ENCODE measurements at places on chromosomes 12 and 14. TPM values are rescaled to one million over a fixed set of nuclear protein-coding genes. Genes with fewer than 3 reads are reported as not detected.
A peak's percentile ranks its signal among the peaks of the same experiment; 100 is the strongest.

DNA sequence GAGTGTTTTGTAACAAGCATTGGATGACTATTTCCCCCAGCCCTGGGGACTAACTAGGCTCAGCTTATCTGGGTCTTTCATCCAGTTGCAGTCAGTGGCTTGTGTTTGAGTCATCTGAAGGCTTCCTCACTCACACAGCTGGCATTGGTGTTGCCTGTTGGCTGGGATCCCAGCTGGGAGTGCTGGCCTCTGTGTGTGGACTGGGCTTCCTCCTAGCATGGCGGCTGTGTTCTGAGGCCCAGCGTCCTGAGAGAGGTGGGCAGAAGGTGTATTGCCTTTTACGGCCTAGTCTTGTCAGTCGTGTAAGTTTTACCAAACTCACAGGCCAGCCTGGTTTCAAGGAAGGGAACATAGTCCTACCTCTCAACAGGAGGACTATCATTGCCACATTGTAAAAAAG is 28.3 kb upstream of the PPP2R5C start:
- peaks cover 8% of the 10 kb centered on the region for H3K4me1 ChIP-seq
- no peak for DNase-seq
- no peak overlapping the region for H3K27ac ChIP-seq
- no peak overlapping the region for H3K4me3 ChIP-seq
- no peaks in the 10 kb centered on the region for H3K36me3 ChIP-seq
- no peaks in the 10 kb centered on the region for H3K27me3 ChIP-seq

The RAB5B gene
- 125 TPM for total RNA-seq

The OTUB2 gene
- total RNA-seq = not detected

The HOTAIR gene
- not detected for total RNA-seq

The ZFP36L1 gene
- 704 TPM for total RNA-seq

The GPRC5D gene
- total RNA-seq = not detected

DNA sequence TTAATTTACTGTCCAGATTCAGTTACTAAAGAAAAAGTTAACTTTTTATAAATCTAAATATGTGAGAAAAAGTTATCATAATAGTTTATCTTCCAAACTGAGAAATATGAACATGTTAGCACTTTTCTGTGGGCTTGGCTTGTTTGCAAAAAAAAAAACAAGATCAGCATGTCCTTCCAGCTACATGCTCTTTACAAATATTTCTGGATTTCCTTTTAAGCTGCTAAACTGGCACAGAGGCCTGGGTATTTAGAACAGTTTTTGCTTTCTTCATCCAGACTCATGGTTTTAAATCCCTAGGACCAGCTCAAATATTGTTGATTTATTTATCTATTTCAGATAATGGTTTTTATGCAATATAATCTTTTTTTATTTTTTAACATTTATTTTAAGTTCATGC is 1444.5 kb upstream of the FLRT2 start:
- no peaks in the 10 kb centered on the region for H3K27me3 ChIP-seq
- no peak overlapping the region for H3K27ac ChIP-seq
- no peaks in the 10 kb centered on the region for H3K4me1 ChIP-seq
- no peaks in the 10 kb centered on the region for H3K36me3 ChIP-seq

- H3K4me3 ChIP-seq = no peak overlapping the region
- no peaks in the 10 kb centered on the region for H3K27me3 ChIP-seq
- no peak overlapping the region for H3K27ac ChIP-seq
- DNase-seq = no peak
- H3K36me3 ChIP-seq = no peaks in the 10 kb centered on the region
- no peaks in the 10 kb centered on the region for H3K4me1 ChIP-seq
These were observed 326.7 kb downstream of the SLC6A15 start for GRCh38 chr12:84585776-84586395.

GRCh38 chr12:80219345-80219744 is 120.0 kb downstream of the OTOGL start:
- H3K27ac ChIP-seq = no peak overlapping the region
- H3K4me3 ChIP-seq = no peak overlapping the region
- H3K27me3 ChIP-seq = no peaks in the 10 kb centered on the region
- peaks cover 33% of the 10 kb centered on the region for H3K4me1 ChIP-seq

GRCh38 chr12:1936406-1937320 is 18.2 kb upstream of the CACNA2D4 start:
- peaks cover 21% of the 10 kb centered on the region for H3K36me3 ChIP-seq
- H3K4me3 ChIP-seq = no peak overlapping the region
- DNase-seq = no peak
- peak overlapping the region; percentile 64 for H3K27ac ChIP-seq

DNA sequence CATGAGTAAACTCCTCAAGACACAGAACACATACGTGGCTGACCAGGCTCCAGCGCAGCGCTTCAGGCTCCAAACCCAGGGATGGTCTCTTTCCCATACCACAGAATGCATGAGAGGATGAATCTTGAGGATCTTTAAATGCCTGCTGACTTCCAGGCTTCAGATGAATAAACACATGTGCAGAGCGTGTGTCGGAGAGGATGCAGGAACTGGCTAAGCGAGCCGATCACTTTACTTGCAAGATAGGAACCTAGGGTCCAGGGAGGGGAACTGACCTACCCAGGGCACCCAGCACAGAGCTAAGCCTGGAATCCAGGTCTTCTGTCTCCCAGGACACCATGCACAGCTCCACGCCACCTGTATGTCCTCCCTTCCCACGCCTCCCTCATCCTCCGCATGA is 209.8 kb downstream of the BCL11B start:
- H3K27ac ChIP-seq = no peak overlapping the region
- no peaks in the 10 kb centered on the region for H3K36me3 ChIP-seq
- no peak overlapping the region for H3K4me3 ChIP-seq
- H3K4me1 ChIP-seq = no peaks in the 10 kb centered on the region
- peaks cover 4% of the 10 kb centered on the region for H3K27me3 ChIP-seq
- DNase-seq = no peak
